ENCODE measurements at places on chromosomes 6 and 20.

DNA sequence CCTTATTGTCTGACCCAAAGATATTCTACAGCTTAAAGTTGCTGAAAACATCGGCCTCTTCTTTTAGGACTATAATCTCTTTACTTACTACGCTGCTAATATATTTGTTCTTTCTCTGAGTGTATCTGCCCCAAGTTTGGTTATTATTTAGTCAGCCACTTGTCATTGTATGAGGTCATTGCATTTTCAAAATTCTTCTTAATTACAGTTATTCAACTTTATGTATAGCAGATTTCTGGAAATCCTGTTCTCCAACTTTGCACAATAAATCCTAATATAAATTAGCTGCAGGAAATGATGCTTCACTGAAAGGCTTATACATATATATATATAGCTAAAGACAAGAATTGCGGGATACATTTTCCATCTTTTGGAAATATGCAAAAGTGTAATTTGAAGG lies 88.5 kb upstream of the HIVEP1 start:
- DNase-seq, result no peak
- H3K27me3 ChIP-seq, result no peaks in the 10 kb centered on the region
- no peak overlapping the region for H3K27ac ChIP-seq
- no peak overlapping the region for H3K4me3 ChIP-seq
- H3K4me1 ChIP-seq, result no peaks in the 10 kb centered on the region

DNA sequence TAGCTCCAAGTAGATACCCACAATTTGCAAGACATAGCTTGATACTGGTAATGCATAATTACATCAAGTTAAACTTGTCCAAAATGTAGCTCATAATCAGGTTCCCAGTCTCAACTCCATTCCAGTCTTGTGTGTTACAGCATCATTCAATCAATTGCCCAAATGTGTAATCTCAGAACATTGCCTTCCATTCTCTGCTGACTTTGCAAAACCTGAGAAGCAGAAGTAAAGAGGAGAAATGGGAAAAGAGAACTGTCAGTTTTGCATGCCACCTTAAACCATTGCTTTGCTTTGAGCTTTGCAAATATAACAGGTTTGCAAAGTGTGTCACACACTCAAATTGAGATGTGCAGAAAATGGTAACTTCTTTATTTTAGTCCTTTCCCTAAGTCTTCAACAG lies 40.3 kb upstream of the CNKSR3 start:
- no peak for DNase-seq
- no peaks in the 10 kb centered on the region for H3K4me1 ChIP-seq
- no peak overlapping the region for H3K4me3 ChIP-seq
- H3K27me3 ChIP-seq, result peaks cover 3% of the 10 kb centered on the region
- H3K27ac ChIP-seq, result no peak overlapping the region
- no peaks in the 10 kb centered on the region for H3K36me3 ChIP-seq

GRCh38 chr6:167644412-167645132 lies 182.1 kb upstream of the AFDN start:
- no peaks in the 10 kb centered on the region for H3K36me3 ChIP-seq
- H3K4me3 ChIP-seq, result no peak overlapping the region
- H3K27ac ChIP-seq, result no peak overlapping the region
- no peak for DNase-seq
- peaks cover 12% of the 10 kb centered on the region for H3K27me3 ChIP-seq
- peaks cover 2% of the 10 kb centered on the region for H3K4me1 ChIP-seq

GRCh38 chr6:149727793-149728498 lies 10.0 kb upstream of the LATS1 start:
- no peak for DNase-seq
- H3K27me3 ChIP-seq, result no peaks in the 10 kb centered on the region

- no peak overlapping the region for H3K4me3 ChIP-seq
- DNase-seq, result no peak
- no peak overlapping the region for H3K27ac ChIP-seq
- no peaks in the 10 kb centered on the region for H3K27me3 ChIP-seq
Observed at GRCh38 chr6:40965046-40965445, 74.0 kb downstream of the UNC5CL start.

Measured in activated naive CD4-positive, alpha-beta T cell treated with anti-CD3 and anti-CD28 coated beads for 36 hours (primary cell).